ENCODE measurements at places on chromosomes 3 and 15. TPM values are rescaled to one million over a fixed set of nuclear protein-coding genes. Genes with fewer than 3 reads are reported as not detected.

Gene MTMR10
- total RNA-seq, result 14.2 TPM

Gene IL20RB
- 2.7 TPM for total RNA-seq

Gene RPL29
- 1,836 TPM for total RNA-seq

Gene ARIH2
- total RNA-seq, result 56.5 TPM

Gene CHRNA5
- 0.14 TPM for total RNA-seq

Gene PLSCR5
- not detected for total RNA-seq

Gene CORO2B
- 5.3 TPM for total RNA-seq

Gene TBC1D23
- 84.6 TPM for total RNA-seq

Gene CALML4
- 1.1 TPM for total RNA-seq

Measured in smooth muscle cell of bladder (primary cell).